ENCODE measurements at places on chromosomes 2 and 18.

GRCh38 chr2:12980817-12981216 is 264.1 kb downstream of the TRIB2 start:
- H3K27ac ChIP-seq = no peak overlapping the region
- no peak overlapping the region for H3K4me3 ChIP-seq
- DNase-seq = no peak
- no peaks in the 10 kb centered on the region for H3K36me3 ChIP-seq
- peaks cover 9% of the 10 kb centered on the region for H3K4me1 ChIP-seq
- no peaks in the 10 kb centered on the region for H3K27me3 ChIP-seq

DNA sequence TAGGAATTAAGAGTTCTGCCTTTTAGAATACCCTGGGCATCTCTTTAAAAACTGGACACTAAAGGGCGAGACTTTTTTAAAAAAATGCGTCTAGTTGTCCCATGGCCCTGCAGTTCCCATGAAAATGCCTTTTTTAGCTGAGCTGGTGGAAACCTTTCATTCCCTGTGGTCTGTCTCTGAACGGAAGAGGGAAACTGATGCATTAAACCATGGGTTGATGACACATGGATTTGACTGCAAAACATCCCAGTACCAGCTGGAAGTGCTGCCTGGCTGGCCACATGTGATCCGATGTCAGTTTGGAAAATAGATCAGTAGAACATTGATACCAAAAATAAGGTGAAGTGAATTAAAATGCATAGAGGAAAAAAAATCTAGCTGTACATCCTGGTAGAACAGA is 129.2 kb downstream of the MYO1B start:
- H3K27me3 ChIP-seq = no peaks in the 10 kb centered on the region
- H3K27ac ChIP-seq = no peak overlapping the region
- peaks cover 70% of the 10 kb centered on the region for H3K36me3 ChIP-seq

- no peak for DNase-seq
- H3K36me3 ChIP-seq = no peaks in the 10 kb centered on the region
- H3K27ac ChIP-seq = no peak overlapping the region
- H3K27me3 ChIP-seq = peaks cover 6% of the 10 kb centered on the region
- peaks cover 8% of the 10 kb centered on the region for H3K4me1 ChIP-seq
These were observed 3.4 kb upstream of the SP140L start for GRCh38 chr2:230323385-230324106.

DNA sequence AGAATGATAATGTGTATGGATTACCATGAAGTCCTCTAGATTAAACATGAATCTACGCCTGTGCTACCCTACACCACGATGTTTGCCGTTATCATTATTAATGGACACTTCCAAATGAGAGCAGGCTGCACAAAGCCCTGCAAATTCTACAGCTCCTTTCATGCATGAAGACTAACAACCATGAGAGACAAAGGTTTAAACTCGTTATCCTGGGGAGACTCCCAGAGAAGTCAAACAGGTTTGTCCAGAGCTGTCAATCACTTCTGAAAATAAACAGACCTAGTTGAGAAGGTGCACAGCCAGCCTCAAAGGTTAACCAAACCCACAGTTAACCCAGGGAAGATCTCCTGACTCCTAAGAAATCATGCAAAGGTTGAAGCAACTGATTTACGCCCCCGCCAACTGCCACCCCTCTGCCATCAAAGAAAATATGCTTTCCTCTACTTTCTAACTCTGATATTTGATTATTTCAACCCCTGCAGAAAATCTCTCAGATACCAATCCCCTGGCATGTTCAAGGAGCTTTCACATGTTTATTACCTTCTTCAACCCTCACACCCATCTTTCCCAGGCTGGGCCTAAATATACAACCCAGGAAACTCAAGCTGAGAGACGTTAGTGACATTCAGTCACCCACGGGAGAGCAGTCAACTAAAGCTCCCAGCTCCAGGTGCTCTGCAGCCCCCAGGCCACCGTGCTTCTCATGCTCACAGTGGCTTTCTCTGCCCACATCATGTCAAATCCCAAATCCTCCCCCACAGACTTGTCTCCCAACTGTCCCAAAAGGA is 35.9 kb downstream of the MYO5B start:
- H3K4me1 ChIP-seq = peaks cover 63% of the 10 kb centered on the region
- H3K36me3 ChIP-seq = no peaks in the 10 kb centered on the region
- peak overlapping the region; percentile 78 for H3K27ac ChIP-seq

DNA sequence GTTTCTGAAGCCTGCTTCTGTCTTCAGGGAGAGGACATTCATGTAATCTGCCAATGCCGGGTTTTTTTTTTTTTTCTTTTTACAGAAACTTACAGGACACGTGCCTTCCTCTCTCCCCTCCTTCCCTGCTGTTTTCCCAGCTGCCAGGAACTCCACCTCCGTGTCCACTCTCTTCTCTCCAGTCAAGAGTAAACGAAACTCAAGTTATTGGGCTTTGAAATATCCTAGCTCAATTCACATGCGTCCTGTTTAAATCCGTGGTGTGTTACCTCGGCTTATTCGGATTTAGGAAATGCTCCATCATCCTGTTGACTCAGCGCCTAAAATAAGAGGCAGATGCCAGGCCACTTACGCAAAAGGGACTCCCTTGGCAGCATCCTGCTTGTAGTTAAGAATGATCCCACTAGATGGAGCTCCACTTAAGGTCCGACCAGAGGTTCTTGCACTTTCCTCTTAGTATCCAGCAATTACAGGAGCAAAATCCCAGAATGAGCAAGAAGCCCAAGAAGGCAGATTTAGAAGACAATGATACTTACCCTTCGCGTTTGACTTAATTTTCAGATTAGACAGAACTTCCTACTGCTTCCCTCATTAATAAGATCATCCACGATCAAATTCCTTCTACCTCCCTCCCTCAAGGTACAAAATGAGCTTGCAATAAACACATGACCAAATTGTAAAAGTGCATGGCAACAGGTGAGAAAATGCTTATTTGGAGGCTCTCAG is 97.2 kb upstream of the ZCCHC2 start:
- H3K27ac ChIP-seq = no peak overlapping the region
- DNase-seq = peak; percentile 62
- H3K36me3 ChIP-seq = peaks cover 8% of the 10 kb centered on the region
- peak overlapping the region; percentile 85 for H3K4me3 ChIP-seq
- H3K27me3 ChIP-seq = peaks cover 26% of the 10 kb centered on the region

Measured in nephron progenitor cell (in vitro differentiated cells).